Posterior vena cava (tissue), 2 donors: ENCODE measurements at places on chromosomes 16 and 17. TPM values are rescaled to one million over a fixed set of nuclear protein-coding genes. Genes with fewer than 3 reads are reported as not detected.

- no peak for DNase-seq
These were observed 6.9 kb upstream of the FBXL20 start for GRCh38 chr17:39408360-39408759.

- peak; percentile 70 for DNase-seq
These were observed 10.3 kb downstream of the NLRC5 start for GRCh38 chr16:56999409-57000270.

PIEZO1 gene
- total RNA-seq, result 103 TPM

DNA sequence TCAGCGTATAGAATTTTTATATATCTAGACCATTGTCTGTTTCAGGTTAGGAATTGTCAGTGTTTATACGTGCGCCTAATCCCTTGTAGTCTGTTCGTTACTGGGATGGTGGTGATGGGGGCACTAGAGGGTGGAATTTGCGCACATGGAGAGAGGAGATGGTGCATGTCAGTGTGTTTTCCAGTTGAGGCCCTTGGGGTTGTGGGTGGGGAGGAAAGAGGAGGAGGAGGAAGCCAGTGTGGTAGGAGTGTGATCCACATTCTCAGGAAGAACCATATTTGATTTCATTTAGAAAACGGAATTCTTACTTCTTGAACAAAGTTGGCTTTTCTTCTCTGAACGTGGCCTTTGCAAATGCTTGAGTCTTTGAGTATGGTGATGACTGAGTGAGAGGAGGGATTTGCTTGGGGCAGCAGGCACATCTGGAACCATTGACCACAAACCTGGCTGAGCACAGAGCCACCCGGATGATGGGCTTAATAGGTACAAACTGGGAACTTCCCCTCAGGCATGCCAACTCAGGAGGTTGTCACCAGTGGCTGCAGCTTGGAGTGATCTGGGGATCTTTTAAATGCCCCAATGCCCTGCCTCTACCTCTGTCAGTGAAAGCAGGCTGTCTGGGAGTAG lies 98.9 kb downstream of the PRKCB start:
- no peak for DNase-seq

GRCh38 chr17:5439446-5439764 lies 450 bp upstream of the C1QBP start:
- no peak for DNase-seq

SLFN12L gene
- total RNA-seq, result 1.4 TPM
